Fibroblast of skin of right quadriceps (primary cell): ENCODE measurements at places on chromosomes 6 and 20.

GRCh38 chr20:48657426-48658197, 170.2 kb downstream of the PREX1 start:
- peak; percentile 66 for DNase-seq

DNA sequence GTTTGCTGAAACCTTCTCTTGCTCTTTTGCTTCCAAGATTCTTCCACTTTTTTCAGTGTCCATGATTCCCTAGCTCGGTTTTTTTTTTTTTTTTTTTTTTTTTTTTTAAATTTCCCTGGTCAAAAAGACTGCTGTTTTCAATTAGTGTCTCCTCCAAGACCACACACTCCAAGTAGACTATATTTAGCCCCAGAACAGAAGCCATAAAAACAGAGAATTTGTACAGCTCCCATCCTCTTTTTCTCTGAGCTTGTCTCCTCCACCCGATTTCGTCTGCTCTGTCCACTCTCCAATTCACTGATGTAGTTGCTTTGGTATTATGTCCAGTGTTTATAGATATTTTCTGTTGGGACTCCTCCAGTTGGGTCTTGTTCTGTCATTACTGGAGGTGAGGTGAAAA, 37.6 kb downstream of the RSPH3 start:
- peak; percentile 54 for DNase-seq

- no peak for DNase-seq
These were observed 78.2 kb downstream of the TSHZ2 start for GRCh38 chr20:53050338-53050737.

DNA sequence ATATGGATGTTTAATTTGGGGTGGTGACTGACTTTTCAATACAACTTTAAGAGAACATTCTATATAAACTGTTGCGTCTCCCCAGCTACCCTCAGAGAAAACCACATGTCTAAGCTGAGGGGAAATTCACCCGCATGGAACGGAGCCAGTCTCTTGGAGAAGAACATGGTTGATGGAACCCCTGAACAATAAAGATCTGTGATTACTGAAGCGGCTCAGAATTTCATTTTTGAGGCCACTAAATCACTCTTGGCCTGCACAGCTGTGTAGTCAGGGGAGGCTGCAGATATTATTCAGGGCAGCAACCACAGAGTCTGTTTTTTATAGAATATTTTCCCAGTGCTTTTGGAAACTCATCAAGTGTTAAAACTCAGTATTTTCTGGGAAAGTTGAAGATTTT, 73.8 kb downstream of the EYA4 start:
- DNase-seq: no peak

DNA sequence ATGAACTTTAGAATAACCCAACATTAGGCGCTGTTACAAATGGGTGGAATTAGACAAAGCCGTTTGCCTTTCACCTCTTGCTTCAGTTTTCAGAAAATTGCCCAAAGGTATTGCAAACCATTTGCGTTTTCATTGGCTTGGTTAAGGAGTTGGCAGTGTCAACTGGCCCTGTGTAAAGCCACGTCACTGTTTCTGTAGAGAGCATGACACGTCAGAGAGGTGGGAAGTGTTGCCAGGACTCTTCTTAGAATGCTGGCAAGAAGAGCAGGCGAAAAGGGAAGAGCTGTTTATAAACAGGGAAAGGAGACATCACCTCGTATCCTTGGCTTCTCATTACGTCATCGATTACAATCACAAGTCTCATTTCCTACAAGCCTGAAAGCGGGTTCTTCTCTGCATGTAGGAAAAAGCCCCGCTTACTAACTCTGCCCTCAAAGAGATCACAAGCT, 4.2 kb upstream of the IRF4 start:
- DNase-seq: no peak

DNA sequence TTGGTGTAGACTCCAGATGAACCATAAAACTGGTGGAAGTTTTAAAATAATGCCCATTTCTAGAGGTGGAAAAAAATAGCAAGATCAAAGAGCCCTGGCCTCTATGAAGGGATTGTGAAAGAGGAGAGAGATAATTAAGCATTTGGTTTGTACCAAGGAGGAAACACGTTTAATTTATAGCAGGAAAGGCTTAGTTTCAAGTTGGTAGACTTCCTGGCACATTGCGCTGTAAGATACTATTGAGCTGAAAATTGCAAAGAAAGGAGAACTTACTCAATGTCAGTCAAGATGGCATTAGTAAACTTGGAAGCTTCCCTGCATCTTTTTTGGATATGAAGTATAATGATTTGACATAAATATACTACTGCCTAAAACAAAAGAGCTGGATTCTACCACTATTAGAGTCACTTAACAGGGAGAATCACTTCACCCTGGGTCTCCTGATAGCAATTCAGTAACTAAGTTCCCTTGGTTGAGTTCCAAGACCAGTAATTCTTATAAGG, 24.4 kb downstream of the MARCKS start:
- no peak for DNase-seq

DNA sequence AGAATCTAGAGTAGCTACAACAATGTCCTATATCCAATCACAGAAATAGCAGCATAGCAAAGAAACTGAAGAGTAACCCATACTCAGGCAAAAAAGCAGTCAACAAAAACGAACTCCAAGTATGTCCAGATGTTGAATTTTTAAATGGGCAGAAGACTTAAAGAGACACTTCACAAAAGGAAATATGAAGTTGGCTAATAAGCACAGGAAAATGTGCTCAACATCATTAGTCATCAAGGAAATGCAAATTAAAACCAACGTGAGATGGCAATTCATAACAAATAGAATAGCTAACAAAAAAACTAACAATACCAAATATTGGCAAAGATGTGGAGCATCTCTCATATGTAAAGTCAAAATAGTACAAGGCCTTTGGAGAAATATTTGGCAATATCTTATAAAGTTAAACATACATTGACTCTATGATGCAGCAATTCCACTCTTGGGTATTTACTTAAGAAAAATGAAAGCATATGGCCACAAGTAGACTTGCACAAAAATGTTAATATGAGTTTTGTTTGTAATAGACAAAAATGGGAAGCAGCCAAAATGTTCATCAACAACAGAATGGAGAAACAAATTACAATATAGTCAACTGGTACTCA, 37.7 kb downstream of the FRK start:
- no peak for DNase-seq

DNA sequence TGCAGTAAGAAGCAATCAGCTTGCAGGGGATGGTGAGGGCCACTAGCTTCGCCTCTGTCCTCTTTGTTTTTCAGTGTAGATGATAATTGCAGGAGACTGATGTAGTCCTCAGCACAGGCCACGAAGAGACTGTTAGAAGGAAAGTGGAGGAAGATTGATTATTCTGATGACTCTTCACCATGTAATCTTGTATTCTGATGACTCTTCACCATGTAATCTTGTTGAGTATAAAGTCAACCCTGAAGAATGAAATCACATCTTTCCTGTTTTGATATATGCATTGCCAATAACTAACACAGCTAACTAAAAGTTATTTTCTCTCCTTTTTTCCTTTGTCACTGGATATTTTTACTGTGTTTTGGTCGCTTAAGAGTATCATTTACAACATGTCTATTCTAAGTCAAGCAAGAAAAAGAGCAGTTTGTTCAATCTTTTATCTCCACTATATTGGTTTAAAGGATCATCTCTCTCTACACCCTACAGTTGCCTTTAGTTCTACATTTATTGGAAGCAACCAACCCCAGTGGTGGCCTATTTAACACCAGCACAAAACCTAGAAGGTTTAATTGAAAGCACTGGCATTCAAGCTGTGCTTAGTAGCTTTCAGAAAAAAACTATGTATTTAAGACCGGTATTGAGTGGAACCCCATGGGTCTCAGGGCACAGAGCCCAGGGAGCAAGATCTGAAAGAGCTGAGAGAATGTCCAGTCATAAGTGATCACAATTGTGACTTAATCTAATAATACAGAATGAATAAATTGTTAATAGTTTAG, 107.2 kb upstream of the BTBD3 start:
- DNase-seq: peak; percentile 91

DNA sequence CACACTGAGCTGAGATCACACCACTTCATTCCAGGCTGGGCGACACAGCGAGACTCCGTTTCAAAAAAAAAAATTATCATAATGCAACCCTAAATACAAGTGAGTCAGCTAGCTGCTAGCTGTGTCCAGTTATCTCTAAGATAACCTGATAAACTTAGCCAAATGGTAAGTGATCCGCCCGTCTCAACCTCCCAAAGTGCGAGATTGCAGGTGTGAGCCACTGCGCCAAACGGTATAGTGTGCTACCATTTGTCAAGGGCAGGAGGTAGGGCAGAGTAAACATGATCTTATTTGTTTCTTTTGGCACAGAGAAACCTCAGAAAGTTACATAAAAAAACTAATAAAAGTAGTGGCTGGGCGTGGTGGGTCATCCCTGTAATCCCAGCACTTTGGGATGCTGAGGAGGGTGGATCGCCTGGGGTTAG, 4.7 kb upstream of the C6orf132 start:
- DNase-seq: no peak

GRCh38 chr6:142669471-142670351, 275.3 kb downstream of the HIVEP2 start:
- no peak for DNase-seq

DNA sequence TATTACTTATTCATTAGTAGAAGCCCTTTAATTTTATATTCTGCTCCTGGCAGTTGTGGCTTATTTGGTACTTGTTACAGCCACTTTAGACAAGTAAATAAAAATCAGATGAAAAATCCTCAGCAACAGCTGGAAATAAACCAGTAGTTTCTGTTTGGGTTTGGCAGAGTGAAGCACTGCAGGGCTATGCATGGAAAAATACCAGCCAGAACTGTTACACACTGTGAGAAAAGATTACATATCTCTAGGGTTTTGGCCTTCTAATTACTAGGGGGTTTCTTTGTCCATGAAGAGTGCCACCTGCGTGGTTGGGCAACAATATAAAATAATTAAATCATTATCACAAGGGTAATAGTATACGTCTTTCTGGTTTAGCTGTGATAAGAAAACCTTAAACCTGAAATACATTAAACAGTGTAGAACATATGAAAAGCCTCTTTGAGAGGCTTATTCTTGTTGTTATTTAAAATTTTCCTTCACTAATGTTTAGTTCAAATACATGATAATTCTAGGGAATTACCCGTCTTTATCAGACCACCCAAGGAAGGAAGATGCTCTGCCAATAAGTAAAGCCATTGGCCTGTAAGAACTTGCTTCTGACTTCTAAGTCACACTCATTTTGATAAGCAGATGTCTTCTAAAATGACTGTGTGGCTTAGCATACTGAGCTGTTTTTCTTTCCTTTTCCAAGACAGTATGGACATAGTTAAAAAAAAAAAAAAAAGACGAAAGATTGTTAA, 320.0 kb upstream of the FLRT3 start:
- DNase-seq: no peak

- DNase-seq: no peak
These were observed 236.6 kb upstream of the BMP2 start for GRCh38 chr20:6530779-6531315.

- DNase-seq: peak; percentile 62
These were observed 1.9 kb downstream of the SYNJ2 start for GRCh38 chr6:157983406-157984119.
